Activated T-helper 1 cell treated with anti-CD3 and anti-CD28 coated beads, Interleukin-12 subunit alpha, Interleukin-12 subunit beta, Interleukin-2, Interleukin-4 antibody, amounts not matched to agents 30 ng/mL and 10 ng/mL and 1 ng/mL, durations not matched to agents 14 hours and 24 hours and 36 hours (primary cell): ENCODE measurements at places on chromosomes 2 and 18. TPM values are rescaled to one million over a fixed set of nuclear protein-coding genes. Genes with fewer than 3 reads are reported as not detected.

- H3K4me1 ChIP-seq, result no peaks in the 10 kb centered on the region
- DNase-seq, result no peak
- no peak overlapping the region for H3K4me3 ChIP-seq
- no peak overlapping the region for H3K27ac ChIP-seq
- no peaks in the 10 kb centered on the region for H3K36me3 ChIP-seq
- H3K27me3 ChIP-seq, result peaks cover 3% of the 10 kb centered on the region
These were observed 293.2 kb downstream of the ALK start for GRCh38 chr2:29628108-29628745.

- no peaks in the 10 kb centered on the region for H3K27me3 ChIP-seq
- no peak overlapping the region for H3K4me3 ChIP-seq
These were observed 7.0 kb downstream of the RIT2 start for GRCh38 chr18:43108469-43108868.

TUBA3E gene
- not detected in 2 replicates for total RNA-seq

MAPRE3 gene
- 3.1 and 3.7 TPM in 2 replicates for total RNA-seq

- H3K4me3 ChIP-seq, result no peak overlapping the region
- H3K4me1 ChIP-seq, result no peaks in the 10 kb centered on the region
- no peak overlapping the region for H3K27ac ChIP-seq
These were observed 142.2 kb upstream of the PXDN start for GRCh38 chr2:1886405-1886992.

DNA sequence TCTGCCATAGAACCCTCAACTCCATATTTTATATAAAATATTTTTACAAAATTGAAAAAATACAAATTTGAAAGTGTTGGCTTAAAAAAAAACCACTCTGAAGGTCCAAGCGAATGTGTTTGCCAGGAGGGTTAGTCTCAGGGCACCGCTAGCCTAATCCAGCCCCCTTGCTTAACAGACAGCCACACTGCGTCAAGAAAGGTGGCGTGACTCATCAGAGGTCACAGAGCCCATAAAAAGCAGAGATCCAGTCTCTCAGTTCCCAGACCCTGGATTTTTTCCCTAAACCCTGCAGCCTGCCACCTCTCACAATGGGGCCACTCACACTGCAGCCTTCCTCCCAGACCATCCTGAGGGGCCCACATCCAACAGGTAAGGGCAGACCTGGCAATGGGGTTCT, 3.9 kb upstream of the TNS1 start:
- H3K4me1 ChIP-seq, result no peaks in the 10 kb centered on the region
- no peak overlapping the region for H3K4me3 ChIP-seq
- H3K27ac ChIP-seq, result no peak overlapping the region
- DNase-seq, result no peak
- peaks cover 21% of the 10 kb centered on the region for H3K27me3 ChIP-seq

GRCh38 chr2:105895990-105896764, 151.5 kb downstream of the NCK2 start:
- H3K36me3 ChIP-seq, result peaks cover 61% of the 10 kb centered on the region
- H3K4me3 ChIP-seq, result no peak overlapping the region
- H3K27ac ChIP-seq, result peak overlapping the region; percentile 55
- no peaks in the 10 kb centered on the region for H3K27me3 ChIP-seq
- no peak for DNase-seq

GRCh38 chr18:45049578-45050319, 369.1 kb downstream of the SETBP1 start:
- peaks cover 1% of the 10 kb centered on the region for H3K27me3 ChIP-seq
- no peak overlapping the region for H3K4me3 ChIP-seq
- H3K27ac ChIP-seq, result no peak overlapping the region
- H3K36me3 ChIP-seq, result no peaks in the 10 kb centered on the region
- no peak for DNase-seq
- H3K4me1 ChIP-seq, result no peaks in the 10 kb centered on the region

CNTNAP5 gene
- total RNA-seq, result not detected in 2 replicates
